ENCODE measurements at places on chromosomes 7 and 10.

DNA sequence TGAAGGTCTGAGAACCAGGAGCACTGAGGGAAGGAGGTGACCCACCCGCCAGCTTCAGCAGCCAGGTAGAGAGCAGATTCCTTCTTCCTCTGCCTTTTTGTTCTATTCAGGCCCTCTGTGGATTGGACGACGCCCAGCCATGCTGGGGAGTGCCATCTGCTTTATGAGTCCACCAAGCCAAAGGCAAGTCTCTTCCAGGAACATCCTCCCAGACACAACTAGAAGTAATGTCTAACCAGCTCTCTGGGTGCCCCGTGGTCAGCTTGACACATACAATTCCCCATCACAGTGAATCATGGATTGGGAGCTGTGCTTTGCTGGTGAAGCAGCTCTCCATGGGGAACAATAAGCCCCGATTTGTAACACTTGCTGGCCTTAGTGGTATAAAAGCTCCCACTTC, 125.2 kb downstream of the CCDC3 start:
- DNase-seq: no peak

DNA sequence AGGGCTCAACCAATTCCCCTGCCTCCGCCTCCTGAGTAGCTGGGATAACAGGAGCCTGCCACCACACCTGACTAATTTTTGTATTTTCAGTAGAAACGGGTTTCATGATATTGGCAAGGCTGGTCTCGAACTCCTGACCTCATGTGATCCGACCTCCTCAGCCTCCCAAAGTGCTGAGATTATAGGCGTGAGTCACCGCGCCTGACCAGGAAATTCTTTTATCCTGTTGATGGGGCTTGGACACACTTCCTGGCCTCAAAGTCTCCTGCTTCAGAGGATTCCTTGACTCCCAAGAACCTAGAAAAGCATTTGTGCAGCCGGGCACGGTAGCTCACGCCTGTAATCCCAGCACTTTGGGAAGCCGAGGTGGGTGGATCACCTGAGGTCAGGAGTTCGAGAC, 16.2 kb downstream of the ZNF425 start:
- DNase-seq: no peak

- DNase-seq: no peak
Observed at GRCh38 chr10:75070476-75070875, 41.0 kb upstream of the SAMD8 start.

GRCh38 chr7:142357953-142358520, 100.2 kb upstream of the PRSS58 start:
- DNase-seq: peak; percentile 34

DNA sequence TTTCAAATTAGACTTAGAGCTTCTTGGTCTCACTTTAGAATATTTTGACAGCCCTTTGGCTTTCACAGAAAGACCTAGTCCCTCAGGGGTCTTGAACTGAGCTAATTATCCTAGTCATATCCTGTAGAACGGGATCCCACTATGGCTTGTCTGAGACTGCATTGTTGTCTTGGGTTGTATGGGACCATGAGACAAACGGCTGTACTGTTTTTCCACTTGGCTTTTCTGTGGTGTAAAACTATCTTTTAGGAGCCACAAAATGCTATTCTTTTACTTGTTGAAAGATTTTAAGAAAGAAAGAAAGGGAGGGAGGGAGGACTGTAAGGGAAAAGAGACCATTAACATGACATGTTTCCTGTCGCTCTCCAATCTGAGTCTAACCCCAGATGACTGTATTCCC, 432.5 kb downstream of the AUTS2 start:
- DNase-seq: no peak

- DNase-seq: no peak
Observed at GRCh38 chr10:63722537-63722936, 201.3 kb downstream of the REEP3 start.

DNA sequence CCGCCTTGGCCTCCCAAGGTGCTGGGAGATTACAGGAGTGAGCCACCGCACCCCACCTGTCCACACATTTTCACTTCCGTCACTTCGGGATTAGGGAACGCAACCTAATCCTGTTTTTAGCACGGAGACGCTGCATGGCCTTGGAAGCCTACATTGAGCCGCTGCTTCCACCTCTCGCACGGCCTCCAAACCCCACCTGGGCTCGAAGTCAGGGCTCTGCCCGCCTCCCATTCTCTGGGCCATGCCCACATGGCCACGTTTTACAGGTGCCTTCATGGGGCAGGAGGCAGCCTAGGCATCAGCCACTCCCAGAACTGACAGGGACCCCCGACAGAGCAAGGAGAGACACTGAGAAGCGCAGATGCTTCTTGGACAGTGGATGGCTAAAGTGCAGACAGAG, 100.6 kb downstream of the OAT start:
- DNase-seq: no peak

DNA sequence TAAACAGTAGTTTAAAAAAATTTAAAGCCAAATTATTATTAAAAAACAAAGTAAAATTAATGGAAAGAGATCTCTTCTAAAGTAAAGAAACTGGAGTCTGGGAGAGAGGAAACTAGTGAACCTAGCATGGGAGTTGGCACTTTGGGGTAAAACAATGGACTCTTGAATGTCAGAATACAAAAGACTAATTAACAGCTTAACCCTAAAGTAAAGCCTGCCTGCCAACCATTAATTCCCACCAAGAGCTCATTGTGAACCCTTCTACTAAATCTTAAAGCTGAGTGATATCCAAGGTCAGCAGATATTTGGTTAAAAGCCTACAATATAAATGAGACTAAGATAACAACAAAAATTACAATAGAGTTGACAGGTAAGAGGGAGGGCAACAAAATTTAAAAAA, 36.5 kb downstream of the KMT2C start:
- DNase-seq: no peak

GRCh38 chr10:52252307-52252706, 61.8 kb upstream of the DKK1 start:
- no peak for DNase-seq

DNA sequence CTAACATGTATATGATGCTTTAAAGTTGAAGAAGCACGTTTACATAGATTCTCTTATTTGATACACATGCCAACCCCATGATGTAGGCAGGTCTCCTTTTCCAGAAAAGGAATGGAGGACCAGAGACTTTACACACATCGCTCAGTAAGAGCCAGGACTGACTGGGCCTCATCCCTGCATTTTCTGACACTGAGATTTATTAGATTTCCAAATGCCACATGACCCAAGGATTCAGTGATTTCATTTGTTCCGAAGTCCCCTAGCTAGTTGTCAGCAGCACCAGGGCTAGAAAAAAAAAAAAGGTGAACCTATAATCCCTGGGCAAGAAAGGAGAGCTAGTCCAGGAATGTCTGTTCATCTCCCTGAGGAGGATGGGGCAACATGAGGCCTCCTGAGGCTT, 143.3 kb upstream of the AGK start:
- DNase-seq: no peak

GRCh38 chr10:25388188-25388861, 213.5 kb downstream of the GPR158 start:
- DNase-seq: no peak

- peak; percentile 88 for DNase-seq
Observed at GRCh38 chr7:108455998-108456677, at the start of gene NRCAM. Gene NRCAM, minus strand, starts transcription at chr7:108456436. Its CDS starts 216,372 bp downstream, at chr7:108240064.

- no peak for DNase-seq
Observed at GRCh38 chr7:111992601-111993000, 213.6 kb downstream of the DOCK4 start.
